CD4-positive, alpha-beta T cell treated with Interleukin-2 at 100 ng/mL for 4 hours (primary cell): ENCODE measurements at places on chromosomes 7 and 10.

GRCh38 chr10:30747633-30748032 is 118.1 kb upstream of the LYZL2 start:
- DNase-seq: peak; percentile 45

DNA sequence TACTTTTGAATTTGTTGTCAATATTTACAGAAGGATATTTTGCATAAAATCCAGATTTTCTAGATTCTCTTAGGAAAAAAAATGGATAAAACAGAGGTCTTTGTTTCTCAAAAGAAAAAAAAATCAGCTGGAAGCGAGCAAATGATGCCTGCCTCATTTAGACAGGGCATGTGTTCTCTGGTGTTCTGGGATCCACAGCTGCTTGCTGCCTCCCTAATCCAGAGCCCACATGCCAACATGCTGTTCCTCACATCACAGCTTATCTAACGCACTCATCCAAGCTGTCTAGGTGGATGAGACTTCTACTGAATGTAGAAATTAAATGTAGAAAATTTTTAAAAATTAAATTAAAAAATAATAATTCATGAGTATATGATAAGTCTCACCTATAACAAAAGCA is 630.1 kb downstream of the SORCS1 start:
- no peak for DNase-seq

GRCh38 chr10:60185421-60185820 is 204.3 kb downstream of the ANK3 start:
- no peak for DNase-seq

DNA sequence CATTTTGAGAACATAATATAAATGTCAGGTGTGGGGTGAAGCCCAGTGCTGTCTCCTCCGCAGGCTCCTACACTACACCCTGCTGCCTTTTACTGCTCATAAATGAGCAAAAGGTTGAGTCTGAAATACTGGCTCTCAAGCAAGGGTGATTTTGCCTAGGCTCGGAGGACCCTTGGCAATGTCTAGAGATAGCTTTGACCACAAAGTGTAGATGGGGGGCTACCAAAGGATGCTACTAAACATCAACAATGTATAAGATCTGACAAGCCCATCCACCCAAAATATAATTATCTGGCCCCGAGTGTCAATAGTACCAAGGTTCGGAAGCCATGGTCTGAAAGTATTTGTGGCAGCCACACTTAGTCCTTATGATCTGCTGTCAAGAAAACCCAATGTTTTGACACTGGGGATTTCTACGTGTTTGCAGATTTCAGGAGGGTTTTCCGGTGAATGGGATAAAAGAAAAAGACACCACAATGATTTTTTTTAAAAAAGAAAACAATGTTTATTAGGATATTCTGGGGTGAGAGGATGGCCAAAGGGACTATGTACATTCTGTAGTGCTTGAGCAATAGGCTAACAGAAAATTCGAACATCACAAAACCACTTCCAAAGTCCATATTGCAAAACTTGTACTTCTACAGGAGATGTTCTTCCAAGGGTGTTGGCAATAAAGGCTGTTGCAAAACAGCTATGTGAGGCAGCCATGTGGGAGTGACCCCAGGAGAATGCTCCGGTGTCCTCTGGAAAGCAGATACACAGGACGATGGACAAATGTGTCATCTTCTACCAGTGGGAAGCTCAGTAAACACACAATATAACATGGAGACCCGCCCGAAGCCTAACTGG is 216.3 kb downstream of the GFRA1 start:
- no peak for DNase-seq

GRCh38 chr7:77349141-77349540 is 67.0 kb downstream of the GSAP start:
- no peak for DNase-seq

DNA sequence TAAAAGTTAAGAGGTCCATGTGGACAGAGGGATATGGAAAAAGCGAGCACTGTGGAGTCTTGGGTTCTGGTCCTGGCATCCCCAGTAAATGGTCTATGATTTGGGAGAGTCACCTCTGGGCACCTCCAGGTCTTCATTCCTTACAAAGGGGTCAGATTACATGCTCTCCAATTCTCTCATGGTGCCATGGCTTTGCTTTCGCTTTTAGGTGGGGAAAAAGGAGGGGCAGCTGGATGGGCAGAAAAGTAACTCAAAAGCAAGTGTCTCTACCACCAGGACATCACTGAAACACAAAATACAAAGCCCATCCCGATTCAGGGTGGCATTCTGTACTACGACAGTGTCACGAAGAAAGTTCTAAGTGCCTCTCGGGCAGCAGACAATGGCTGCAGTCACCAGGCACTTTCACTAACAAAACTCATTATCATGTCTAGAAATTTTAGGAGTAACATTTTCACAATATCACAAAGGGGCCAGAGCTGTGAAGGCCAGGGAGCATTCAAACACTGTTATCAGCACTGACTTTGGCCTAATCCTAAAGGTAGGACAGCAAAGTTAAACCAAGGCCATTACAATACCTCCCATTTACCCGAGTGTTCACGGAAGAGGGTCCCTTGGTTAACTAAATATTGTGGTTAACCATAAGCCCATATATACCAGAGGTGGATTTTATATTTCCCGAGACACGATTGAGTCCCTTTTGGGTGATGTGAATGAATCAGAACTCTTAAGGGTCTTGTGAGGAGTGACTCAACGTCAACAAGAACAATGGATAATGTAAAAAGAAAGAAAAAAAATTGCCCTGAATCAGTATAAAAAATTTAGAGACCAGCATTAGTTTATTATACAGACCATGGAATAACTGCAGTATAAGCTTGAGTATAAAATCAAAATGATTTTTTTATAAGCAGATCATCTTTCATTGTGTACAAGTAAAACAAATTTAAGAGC is 2.5 kb downstream of the PSAP start:
- DNase-seq: no peak

- DNase-seq: no peak
Observed at GRCh38 chr10:99329554-99330346, 594 bp downstream of the CNNM1 start.

GRCh38 chr7:104133238-104133637 is 74.6 kb downstream of the ORC5 start:
- DNase-seq: no peak

DNA sequence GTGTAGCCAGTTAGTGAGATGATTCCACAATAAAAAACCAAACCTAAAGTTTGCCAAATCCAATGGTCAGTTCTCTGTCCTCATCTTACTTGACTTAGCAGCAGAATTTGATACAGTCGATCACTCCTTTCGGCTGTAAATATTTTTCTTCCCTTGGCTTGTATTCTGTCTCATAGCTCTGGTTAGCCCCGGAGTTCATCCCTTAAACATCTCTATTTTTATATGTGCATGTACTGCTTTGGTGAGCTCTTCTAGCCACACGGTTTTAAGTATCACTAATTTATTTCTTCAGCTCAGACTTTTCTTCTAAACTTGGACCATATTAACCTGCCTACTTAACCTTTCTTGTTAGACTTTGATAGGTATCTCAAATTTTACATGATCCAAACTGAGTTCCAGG is 17.8 kb upstream of the ASB15 start:
- DNase-seq: no peak

DNA sequence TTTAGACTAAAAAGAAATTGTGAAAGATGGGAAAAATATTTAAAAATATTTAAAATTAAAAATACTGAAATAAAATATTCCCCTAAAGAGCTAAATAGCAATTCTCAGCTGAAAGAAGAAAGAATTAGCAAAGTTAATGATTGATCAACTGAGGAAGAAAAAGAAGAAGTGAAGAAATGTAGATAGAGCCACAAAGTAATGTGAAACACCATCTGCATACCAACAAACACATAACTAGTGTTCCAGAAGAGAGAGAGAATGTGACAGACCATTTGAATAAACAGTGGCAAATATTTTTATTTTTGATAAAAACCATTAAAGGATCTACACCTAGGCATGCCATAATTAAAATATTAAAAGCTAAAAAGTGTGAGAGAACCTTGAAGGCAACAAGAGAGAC is 784.5 kb upstream of the ZWINT start:
- DNase-seq: no peak

- DNase-seq: no peak
Observed at GRCh38 chr7:40147371-40148246, 12.8 kb downstream of the SUGCT start.

DNA sequence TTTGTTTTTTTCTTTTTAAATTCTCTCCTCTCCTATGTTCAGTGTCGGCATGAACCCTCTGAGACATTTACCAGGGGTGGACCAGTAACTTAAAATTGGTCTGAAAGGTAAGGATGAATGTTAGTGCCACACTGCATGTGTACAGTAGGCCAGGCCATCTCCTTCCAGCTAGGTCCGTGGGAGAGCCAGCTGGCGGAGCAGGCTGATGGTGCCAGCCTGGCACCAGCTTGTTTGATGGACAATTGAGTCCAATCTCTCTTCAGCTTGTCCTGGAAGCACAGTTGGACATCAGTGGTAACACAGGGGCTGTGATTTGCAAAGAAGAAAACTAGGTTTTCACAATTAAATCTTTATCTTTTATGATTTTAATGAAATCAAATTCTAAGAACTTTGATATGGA is 136.5 kb downstream of the CNNM2 start:
- no peak for DNase-seq

GRCh38 chr7:71303566-71303965 is 171.6 kb downstream of the GALNT17 start:
- no peak for DNase-seq

GRCh38 chr7:50504646-50505546 is 54.7 kb upstream of the FIGNL1 start:
- DNase-seq: no peak

DNA sequence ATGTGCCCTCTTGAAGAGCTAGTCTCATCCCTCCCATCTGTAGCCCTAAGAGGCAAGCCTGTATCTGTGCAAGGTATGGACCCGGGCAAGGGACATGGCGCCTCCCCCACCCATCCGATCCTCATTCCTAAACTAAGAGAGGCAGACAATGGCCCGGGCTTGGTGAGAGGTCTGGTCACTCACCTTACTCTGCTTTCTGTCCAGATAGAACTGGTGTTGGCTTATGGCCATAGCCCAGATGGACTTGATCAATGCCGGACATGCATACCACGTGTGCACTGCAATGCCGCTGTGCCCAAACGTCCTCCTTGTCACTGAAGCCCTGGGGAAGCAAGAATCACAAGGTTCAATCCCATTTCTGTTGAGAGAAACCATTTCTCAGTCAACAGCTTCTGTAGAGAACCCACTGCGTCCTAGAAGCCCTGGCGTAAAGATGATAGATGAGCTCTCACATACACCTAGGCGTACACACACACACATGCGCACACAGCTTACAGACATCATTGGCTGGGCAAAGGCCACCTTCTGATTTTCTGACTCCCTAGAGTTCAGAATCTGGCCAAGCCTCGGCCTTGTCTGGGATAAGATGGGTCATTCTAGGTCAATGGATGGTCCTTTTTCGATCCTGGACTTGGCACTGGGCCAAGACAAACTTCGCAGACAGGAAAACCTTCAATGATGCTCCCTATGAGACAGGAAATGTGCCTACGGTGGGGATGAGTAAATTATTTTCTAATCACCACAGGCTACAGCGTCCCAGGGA is 114.6 kb downstream of the PRPF18 start:
- no peak for DNase-seq

DNA sequence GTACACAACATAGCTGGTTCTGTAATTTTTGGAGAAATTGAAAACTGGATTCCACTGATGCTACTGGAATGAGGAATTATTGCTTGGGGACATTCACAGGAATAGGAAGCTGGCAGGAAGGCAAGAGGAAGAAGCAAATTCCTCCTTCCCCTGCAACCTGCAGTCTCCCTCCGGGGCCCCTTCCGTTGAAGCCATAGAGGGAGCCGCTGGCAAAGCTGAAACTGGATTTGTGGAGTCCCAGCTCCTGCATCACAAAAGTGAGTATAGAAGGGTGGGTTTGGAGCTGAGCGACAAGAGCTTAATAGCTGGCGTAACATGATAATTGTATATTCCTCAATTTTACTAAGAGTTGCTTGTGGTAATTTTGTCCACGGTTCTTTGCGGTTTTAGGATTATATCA is 190.8 kb downstream of the ADRA2A start:
- no peak for DNase-seq

DNA sequence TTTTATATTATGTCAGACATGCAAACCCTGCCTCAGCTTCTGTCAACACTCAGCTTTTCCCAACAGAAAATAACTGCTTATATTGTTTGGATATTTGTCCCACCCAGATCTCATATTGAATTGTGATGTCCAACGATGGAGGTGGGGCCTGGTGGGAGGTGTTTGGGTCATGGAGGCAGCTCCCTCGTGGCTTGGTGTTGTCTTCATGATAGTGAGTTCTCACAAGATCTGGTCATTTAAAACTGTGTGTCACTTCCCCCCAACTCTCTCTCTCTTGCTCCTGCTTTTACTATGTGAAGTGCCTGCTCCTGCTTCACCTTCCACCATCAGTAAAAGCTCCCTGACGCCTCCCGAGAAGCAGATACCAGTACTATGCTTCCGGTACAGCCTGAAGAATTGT is 85.8 kb upstream of the KCNMA1 start:
- DNase-seq: no peak

GRCh38 chr10:33235251-33235884 is 99.1 kb downstream of the NRP1 start:
- DNase-seq: no peak

GRCh38 chr10:43671659-43672531 is 23.2 kb upstream of the ZNF32 start:
- DNase-seq: peak; percentile 75

DNA sequence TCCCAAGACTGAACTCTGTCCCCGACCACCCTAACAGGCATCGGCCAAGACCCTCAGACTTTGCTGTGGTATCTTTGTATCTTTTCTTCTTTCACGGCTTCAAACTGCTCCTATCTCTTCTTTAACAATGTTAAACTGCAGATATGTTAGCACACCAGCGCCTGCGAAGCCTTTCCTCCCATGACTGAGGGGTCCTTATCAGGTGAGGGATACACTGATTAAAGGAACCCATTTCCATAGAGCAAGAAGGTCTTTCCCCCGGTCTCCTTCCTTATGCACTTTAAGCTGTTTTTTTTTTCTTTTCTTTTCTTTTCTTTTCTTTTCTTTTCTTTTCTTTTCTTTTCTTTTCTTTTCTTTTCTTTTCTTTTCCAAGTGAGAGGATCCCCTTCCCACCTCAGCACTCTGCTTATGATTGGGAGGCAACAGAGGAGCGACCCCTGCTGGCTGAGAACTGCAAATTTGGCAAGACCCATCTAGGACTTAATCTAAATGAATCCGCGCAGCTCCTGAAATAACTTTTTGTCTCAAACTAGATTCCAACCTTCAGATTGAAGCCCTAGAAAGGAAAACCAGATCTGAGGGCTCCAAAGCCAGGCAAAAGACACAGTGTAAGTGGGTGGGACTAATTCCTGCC is 109.9 kb downstream of the ITGB8 start:
- no peak for DNase-seq

DNA sequence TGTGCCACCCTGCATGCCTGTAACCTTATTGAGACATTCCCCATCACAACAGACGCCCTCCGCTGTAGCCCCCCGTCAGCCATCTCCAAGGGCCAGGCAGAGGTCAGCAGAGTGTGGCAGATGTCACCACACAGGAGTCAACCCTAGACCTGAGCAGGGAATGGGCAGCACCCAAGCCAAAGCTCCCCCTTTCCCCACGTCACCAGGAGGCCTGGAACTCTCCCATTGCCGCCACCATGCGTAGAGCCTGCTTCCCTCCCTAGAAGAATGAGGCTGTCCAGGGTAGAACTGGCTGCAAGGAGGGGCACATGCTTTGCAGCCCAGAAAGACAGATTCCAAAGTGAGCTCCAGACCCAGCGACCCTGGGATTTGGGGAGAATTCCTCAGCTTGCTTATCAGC is 342.9 kb downstream of the TNS3 start:
- no peak for DNase-seq
